RCC 7860 (cell line): ENCODE measurements at places on chromosomes 13 and 19.
A peak's percentile ranks its signal among the peaks of the same experiment; 100 is the strongest.

DNA sequence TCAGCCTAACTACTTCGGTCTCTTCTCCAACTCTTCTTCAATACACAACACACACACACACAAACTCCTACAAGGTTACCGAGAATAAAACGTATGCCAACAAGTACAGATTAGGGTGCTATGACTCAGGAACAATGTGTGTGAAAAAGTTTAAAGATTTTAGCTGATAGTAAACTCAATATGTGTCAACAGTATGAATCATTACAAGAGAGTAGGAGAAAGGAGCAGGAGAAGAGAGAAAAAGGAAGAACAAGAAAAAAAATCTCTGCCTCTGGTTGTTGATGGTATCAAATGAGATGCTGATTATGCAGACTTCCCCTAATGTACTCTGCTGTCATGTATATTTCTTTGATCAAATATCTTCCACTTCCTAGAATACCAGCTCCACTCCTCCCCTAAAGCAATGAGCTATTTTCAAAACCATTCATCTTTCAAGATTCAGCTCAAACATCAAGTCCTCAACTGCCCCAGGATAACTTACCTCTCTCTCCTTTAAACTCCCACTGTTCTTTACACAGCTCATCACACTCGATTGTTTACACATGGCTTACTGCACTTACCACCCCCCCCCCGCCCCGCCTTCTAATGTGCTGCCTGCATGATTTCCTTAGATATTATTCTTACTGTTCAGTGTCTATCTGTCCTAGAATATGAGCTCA lies 95.6 kb downstream of the FAM216B start:
- no peak for DNase-seq

- no peak for DNase-seq
These were observed 519.9 kb downstream of the PCDH17 start for GRCh38 chr13:58151452-58151851.

DNA sequence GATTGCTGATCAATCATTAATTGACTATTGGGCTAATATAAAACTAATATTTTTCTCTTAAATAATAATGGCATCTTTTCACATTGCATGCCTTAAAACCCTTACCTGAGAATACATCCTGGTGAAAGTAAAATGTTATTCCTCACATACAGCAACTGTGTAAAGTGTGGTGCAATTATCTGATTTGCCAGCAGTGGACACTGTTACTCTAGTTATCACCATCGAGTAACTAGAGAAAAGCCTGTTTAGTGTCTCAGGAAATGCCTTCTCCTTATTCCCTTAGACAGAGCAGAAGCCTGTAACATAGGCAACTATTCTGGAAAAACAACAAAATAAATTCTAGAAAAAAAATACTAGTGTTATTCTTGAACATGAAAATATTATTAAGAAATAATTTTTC lies 459.8 kb downstream of the FGF14 start:
- DNase-seq, result no peak

DNA sequence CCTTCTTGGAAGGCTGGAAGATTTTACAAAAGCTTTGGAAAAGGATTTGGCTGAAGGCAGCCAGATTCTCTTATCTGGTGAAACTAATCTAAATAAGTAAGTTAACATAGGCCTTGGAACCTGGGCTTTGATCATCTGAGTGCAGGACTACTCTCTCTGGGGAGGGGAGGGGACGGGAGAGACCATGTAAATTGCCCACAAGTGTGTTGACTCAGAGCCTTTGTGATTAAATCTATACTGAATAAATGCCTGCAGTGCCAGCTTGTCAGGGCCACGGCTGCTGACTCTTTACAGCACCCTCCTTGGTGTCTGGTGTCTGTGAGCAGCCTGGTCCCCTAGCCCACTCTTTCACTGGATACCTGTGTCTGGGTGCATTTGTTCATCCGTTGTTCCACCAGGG lies 251.4 kb downstream of the ITGBL1 start:
- DNase-seq, result no peak

DNA sequence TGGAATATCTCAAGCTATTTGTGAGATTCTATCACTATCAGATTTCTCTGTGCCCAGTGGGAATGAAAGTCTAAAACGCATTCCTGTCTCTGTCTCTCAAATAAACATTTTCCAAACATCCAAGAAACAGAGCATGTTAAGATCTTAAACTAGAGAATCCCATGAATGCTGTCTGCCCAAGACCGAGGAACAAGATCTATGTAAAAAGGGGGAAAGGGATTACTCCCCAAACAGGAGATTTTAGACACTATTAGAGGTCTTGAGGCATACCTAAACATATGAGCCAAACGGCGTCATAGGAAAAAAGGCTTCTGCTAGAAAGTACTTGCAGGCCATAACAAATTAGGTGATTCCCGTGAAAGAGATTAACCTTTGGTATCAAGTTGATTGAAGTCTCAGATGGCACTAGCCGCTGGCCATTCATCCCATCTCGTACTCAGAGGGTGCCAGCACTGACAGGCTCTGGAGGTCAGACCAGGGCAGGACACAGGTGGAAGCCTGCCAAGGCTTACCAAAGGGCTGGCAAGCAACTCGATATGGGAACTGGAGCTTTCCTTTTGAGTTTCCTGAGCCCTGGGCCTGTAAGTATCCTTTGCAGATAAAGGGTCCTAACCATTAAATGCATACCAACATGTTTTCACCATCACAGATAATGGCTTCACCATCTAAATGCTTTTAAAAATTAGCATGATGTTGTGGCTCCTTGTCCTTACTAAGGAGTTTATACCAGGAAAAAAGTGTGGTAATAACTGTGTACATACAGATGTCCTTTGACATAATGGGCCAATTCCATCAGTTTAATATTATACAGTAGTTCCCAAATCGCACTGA lies 225.2 kb downstream of the FOXO1 start:
- DNase-seq, result peak; percentile 7

DNA sequence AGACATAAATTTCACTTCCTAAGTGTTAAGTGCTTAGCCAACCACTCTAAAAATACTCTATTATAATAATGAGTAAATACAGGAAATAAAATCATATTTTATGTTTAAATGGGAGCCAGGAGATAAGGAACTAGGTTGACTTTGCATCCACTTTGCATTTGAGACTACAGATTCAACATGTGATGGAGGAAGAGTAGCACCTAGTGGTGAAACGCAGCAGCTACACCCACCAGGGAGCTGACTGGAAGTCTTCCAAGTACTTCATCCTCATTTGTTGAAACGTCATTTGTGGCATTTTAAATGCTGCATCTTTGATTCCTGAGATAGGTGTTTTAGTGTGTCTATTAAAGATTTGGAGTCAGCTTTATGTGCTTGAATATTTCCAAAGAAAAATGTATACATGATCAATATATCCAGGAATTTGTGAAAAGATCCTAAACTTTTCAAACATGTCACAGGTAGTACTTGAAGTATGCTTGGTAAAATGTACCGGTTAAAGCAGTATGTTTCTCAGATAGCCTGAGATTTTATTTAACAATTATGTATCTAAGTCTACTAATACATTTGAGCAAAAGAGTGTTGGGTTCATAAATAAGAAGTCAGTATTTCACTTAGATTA lies 17.4 kb upstream of the KCTD12 start:
- peak; percentile 51 for DNase-seq

DNA sequence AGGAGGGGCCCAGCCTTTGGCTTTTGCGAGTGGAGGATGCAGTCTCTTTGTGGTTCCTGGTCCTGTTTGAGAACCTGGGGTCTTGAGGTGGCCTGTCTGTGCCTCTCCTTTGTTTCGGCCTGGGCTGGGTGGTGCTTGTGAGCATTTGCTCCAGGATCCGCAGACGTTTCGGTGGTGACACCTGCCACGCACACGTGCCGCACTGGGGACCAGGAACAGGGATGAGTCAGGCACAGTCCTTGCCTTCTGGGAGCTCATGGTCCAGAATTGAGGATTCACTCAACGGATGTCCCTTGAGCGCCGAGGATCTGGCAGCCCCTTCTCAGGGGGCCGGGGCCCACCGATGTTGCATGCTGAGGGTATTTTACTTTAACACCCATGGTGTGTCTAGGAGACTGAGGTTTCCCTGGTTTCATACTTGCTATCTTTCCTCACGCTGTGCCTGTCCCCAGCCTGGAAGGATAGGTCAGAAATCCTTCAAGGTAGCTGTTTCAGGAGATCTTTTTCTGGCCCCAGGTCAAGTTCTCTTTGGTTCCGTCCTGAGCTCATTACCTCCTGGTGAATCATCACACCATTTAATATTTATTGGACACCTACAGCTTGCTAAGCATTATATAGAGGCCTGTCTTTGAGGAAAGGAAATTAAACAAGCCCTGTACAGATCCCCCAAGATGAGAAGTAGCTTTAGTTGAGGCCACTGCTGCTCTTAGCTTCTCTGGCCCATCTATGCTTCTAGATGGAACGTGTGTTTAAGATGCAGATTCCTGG lies 5.1 kb downstream of the HDGFL2 start:
- DNase-seq, result no peak

GRCh38 chr19:7897292-7897691 lies 6.4 kb upstream of the MAP2K7 start:
- no peak for DNase-seq
